ENCODE measurements at places on chromosomes 6 and 20.

GRCh38 chr20:5447188-5447587 is 130.4 kb upstream of the PROKR2 start:
- no peak for DNase-seq

DNA sequence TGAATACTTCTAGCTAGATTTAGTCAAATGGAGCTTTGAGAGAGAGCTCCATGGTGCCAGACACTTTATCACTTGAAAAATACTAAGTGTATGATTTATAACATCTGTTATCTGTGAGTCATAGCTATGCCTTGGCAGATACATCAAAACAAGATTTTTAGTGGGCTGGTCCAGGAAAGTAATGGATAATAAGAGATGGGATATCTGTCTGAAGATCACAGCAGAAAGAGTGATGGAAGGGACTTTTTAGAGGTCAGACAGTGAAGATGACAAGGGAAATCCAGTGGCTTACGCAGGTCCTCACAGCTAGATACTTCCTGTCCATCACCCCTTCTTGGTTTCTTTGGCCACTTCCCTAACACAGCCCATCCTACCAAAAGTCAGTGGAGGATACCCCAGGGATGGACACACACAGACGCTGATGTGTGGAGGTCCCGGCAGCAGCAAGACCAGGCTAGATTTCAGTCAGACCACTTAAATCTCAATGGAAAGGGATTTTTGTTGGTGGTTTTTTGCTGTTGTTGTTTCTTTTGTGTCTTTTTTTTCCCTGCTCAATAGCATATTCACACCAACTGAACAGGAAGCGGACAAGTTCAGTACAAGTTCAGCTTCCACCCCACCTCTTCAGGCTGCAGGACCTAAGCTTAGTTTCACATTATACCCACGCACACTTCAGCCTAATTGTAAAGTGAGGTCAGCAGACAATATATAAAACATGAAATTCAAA is 209.3 kb downstream of the ALDH8A1 start:
- DNase-seq, result no peak

DNA sequence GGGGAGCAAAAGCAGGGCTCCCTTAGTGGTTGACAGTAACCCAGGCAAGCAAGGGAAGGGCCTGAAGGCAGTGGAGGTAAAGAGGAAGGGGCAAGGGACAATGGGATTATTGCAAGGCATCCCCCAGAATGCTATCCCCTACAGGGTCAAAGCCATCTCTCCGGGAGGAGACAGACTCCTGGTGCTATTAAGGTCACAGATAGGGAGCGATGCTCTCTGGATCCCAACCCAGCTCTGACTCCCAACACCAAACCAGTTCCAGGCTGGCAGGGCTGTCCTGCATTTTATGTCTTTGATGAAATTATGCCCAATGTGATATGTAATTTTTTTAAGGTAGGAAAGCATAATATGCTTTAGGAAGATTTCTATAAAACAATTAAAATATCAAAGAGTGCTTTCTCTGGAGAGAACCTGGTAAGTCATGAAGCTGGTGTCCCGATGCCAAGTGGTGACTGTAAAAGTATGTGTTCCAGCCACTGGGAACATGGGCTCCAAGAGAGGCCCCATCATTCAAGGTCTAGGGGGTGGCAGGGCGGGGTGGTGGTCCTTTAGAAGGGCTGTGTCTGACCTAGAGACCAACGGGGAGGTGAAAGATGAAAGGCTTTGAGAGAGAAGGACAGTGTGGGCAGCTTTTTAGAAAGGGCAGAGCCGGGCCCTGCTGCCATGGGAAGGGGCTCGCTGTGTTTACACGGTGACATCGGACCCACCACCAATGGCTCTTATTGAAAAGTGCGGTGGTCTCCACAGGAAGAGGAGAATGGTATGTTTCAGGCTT is 276.5 kb downstream of the CDC5L start:
- no peak for DNase-seq

GRCh38 chr6:115717062-115717461 is 343.6 kb downstream of the FRK start:
- no peak for DNase-seq

DNA sequence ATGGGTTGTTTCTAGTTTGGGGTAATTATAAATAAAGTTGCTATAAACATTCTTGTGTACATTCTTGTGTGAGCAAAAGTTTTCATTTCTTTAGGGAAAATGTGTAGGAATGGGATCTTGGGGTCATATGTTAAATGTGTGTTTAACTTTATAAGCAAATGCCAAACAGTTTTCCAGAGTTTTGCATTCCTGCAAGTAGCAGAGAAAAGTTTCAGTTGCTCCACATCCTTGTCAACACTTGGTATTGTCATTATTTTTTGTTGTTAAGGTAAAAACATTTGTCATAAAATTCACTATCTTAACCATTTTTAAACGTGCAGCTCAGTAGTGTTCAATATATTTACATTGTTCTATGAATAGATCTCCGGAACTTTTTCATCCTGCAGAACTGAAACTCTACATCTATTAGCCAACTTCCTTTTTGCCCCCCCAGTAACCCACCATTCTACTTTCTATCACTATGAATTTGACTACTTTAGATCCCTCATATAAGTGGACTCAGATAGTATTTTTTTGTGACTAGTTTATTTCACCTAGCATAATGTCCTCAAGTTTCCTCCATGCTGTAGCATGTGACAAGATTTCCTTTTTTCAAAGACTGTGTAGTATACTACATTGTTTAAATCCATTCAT is 48.4 kb downstream of the PHACTR2 start:
- DNase-seq, result no peak

DNA sequence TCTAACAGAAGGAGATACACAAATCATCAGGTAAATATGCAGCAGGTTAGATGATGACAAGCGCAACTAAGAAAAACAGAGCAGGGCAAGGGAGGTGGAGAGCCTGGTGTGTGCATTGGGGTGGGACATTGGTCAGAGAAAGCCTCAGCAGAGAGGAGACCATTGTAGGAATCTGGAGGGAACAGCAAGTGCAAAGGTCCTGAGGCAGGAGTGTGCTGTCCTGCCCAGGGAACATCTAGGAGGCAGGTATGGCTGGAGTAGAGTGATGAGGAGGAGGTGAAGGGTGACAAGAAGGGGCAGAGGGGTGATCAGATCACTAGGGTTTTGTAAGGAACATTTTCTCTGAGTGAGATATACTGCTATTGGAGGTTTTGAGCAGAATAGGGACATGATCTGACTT is 90.1 kb downstream of the NCR2 start:
- no peak for DNase-seq

GRCh38 chr6:162379757-162380409 is 347.7 kb downstream of the PRKN start:
- no peak for DNase-seq

DNA sequence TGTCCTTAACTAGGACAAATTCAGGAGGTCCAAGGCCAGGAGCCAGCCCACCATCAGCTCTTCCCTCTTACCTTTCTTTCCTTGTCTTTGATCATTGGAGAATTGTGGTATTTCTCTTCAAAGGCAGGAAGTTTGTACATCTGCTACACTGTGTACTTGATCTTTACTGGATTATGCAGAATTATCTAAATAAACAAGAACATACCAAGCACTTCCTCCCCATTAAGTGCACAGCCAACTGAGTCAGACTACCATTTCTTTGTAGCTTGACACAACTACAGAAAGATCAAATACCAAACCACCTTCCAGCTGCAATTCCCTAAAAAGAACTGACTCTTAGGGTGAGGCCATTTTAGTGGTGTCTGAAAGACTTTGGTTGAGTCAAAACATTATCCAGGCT is 195.1 kb downstream of the HDGFL1 start:
- no peak for DNase-seq
